ENCODE measurements at places on chromosomes 12 and 14.

DNA sequence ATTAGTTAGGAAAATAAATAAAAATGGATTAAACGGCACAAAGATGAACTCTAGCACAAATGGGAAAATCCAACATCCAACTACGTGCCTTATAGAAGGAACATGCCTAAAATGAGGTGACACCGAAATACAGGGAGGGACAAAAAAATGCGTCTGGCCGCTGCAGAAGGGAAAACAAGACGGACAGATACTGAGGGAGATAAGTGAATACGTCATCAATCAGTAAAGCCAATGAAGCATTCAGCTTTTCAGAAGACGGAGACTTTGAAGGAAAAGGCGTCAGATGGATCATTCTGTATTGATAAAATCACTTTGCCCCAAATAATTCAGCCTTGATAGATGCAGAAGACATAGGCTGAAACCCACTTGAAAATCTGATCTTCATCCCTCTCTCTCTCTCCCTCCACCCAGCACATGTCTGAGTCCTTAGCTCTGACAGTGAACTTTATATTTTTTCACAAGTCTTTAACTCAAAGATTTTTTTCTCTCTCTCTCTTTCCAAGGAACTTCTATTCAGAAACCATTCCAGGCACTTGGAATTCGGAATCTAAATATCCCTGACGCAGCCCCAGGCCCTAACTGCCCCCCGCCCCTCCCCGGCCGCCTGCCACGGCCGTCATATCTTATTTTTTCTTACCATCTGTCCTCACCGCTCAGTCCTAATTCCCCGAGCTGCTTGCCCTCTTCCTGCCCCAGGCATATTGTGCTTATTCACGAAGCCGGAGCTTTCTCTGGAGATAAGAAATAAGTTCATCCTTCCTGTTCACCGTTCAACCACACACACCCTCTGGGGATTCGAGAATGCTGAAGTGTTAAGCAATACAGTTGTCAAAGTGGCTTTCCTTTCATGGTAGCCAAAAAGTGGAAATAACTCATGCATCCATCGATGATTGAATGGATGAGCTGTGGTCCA, 35.5 kb upstream of the RFLNA start:
- DNase-seq = no peak

DNA sequence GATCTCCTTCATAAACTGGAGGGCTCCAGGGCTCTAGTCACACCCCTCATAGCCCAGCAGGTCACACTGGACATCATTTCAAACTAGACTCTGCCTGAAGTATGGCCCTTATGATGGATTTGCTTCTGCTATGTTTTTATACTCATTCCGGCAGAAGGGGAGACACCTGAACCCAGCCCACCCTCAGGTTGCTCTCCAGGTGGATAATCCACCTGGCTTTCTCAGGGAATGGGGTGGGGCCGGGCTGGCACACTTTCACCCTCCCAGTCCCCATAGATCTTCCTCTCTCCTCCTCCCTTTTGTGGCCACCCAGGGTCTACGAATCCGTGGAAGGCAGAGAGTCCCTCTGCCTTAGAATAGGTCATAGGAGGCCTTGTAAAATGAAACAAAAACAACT, 9.8 kb upstream of the KRT73 start:
- no peak for DNase-seq

GRCh38 chr12:77218278-77218677, 152.9 kb upstream of the E2F7 start:
- DNase-seq = no peak

GRCh38 chr14:24363401-24363800, 4.6 kb upstream of the NFATC4 start:
- DNase-seq = no peak

- no peak for DNase-seq
These were observed 130.9 kb upstream of the PLEKHA5 start for GRCh38 chr12:18998343-18999261.

DNA sequence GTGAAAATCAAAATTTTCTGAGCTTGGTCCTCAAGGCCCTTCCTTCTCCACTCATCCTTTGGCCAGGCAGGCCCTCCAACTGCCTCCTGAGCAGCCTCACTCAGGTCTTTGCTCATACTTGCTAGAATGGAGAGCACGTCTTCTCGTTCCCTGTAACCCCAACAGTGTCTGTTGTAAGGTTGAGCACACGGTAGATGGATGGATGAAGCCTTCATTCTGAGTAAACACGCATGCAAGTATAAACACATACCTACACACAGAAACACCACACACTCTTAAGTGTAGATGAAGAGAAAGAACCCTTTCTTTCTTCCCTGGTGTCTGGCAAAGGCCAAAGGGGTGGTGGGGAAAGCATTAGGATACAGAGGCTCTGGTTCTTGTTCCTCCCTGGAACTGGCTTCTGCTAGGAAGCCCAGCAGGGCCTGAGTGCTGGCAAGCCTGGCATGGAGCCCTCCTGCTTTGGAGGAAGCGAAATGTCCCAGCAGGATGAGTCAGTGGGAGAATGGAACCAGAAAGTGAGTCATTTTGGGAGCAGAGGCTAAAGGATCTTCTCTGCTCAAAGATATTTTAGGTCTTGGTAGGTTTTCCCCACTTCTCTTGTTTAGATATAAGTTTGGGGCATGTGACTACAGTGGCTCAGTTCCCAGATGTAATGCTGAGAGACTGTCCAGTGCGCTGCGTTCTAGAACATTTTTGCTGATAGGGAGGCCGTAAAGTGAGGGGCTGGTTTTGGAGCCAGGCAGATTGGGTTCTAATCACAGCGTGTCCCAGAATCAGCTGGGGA, 127.4 kb downstream of the CACNA1C start:
- no peak for DNase-seq

DNA sequence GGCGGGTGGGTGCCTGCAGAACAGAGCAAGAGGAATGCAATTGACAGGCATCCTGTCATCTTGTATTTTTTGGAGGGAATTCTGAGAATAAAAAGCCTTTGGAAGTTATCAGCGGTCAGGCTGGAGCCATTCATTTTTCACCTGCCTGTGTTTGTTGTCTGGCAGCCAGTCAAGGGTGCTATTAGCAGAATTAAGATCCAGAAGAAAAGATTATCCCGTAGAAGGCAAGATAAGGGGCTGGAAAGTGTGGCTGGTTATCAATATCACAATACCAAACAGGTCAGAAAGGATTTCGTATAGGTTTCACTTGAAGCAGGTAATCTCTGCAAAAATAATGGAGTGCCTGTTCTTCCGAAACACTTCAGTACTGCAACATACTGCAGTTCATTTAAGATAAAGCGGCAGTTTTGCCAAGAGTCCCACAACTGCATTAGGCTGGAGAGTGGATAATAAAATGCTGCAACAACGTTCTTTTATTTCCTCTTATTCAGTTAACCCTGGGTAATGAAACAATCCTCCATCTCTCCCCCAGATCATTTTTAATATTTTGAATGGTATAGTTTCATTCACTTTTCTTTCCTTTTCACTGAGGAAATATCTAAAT, 171.2 kb upstream of the CDKN3 start:
- DNase-seq = no peak

GRCh38 chr14:36512585-36513003, 7.4 kb downstream of the NKX2-1 start:
- DNase-seq = no peak

DNA sequence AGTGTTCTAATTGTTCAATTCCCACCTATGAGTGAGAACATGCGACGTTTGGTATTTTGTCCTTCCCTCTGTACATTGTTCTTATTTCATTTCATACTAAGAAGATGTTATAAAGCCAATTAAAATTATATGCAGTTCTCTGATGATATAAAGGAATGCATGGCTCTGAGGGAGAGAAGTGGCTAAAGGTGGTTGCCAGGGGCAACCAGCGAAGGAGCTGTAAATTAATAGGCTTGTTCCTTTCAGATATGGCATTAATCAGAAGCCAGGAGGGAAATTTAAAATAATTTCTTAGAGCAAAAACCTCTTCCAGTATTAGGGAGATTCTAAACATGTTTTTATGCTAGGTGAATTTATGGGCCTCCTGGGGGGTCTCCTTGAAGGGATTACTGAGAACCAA, 227.8 kb downstream of the TMEM117 start:
- no peak for DNase-seq

DNA sequence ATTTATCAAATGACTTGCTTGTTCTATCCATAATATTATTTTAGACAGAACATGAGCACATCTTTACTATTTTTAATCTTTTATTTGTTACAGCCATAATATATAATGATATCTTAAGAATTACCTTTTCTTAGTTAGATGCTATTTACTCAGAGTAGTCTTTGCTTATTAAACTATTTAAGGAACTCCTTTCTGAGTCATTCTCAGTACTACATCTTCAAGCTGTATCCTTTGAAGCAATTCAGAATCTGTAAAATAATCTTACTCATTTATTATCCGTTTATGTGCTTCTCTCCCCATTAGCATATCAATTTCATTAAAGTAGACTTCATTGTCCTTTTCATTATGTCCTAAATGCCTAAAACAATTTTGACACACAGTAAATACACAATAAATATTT, 240.4 kb upstream of the FAR2 start:
- DNase-seq = no peak

GRCh38 chr12:110278255-110278536, 2.9 kb upstream of the ATP2A2 start:
- no peak for DNase-seq

GRCh38 chr14:22653012-22653621, 9.0 kb upstream of the OR6J1 start:
- DNase-seq = peak; percentile 79

- no peak for DNase-seq
These were observed 1.4 kb downstream of the ARL6IP4 start for GRCh38 chr12:122981587-122982476.

DNA sequence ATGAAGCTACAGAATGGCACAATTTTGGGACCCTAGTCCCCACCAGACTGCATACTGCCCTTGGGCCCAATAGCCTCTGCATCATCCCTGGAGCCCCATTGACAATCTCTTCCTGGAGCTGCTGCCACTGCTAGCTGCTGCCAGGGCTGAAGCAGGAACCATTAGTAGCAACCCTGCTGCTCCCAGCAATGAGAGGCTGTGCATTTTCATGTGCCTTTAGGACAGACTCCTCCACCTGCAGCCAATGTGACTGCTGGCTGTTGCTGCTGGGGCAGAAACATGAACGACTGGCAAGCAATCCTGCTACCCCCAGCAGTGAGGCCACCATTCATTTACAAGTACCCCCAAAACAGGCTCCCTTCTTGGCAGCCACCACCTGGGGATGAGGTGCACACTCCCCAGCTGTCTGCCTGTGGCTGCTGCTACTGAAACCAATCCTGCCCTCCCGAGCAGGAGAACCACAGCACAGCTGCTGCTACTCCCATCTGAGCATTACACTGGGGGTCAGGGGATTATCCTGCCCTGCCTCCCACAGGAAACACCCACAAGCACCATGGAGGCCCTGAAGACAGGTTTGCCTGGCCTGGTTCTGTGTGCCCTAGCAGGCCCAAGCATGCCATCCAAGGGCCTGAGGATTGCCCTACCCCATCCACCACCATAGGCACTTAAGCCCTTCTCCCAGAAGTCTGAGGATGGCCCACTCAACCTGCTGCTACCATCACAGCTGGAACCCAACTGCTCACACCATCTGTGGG, 181.0 kb downstream of the MYRFL start:
- DNase-seq = no peak

DNA sequence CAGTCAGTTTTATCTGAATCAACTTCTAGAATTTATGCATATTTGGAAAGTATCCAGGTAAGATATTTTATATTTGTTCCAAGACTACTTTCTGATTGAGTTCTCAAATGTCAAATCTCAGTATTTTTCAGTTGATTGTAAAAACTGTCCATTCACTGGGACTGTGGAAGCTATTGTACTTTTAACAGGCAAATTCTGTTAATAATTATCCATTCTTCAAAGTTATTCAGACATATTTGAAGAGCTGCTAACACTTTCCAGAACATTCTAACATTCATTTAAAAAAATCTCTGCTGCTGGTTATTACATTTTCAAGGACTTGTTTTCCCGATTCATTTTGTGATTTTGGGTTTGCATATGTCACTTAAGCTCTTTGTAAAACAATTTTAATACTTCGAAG, 59.7 kb downstream of the PIK3C2G start:
- no peak for DNase-seq

- DNase-seq = no peak
These were observed 18.3 kb upstream of the LRP1-AS start for GRCh38 chr12:57165741-57166140.

DNA sequence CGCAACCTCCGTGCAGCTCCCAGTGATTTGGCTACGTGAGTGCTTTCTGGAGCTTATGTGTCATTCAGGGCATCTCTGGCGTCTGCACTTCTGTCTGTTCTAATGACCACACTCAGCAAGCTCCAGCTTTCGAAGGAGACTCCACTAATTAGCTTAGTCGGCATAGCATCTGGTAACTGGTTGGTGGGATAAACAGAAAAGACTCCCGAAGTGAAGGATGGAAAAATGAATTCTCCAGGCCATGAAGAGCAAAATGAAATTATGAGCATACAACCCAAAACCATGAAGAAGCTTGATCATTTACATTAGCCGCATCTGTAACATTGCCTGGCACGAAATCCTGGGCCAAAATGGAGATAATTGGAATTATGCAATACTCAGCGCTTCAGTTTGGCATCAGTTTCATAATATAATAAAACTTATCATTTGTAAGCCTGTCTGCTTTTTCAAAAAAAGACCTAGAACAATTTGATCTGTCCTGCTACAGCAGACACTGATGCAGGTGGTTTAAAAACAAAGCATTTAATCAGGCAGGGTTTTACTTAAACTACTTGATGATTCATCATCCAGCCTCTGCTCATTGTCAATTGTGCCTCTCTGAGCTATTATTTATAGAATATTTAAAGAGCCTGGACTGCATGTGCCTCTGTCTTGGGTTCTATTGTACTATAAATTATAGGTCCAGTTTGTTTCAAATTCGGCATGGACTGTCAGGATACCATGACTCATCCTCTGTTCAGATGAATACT, 87.4 kb downstream of the SYT1 start:
- no peak for DNase-seq

GRCh38 chr14:58108717-58109116, 43.3 kb downstream of the ARMH4 start:
- no peak for DNase-seq

DNA sequence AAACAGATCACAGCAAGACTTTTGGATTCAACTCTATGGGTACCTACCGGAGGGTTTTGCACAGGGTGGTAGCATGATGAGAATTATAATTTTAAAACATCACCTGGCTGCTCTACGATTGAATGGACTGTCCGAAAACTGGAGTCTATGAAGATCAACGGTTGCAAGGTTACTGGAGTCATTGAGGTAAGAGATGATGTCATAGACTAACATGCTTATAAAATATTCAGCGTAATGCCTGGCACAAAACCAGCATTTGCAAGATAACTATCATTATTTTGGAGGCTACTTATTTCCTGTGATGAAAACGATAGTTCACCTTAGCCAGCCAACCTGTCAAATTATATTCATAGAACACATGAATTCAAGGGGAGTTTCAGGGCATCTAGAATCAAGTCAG, 580.6 kb upstream of the TBX3 start:
- no peak for DNase-seq

Data from endothelial cell (in vitro differentiated cells).